ENCODE measurements at places on chromosomes 2 and 18. TPM values are rescaled to one million over a fixed set of nuclear protein-coding genes. Genes with fewer than 3 reads are reported as not detected.

DNA sequence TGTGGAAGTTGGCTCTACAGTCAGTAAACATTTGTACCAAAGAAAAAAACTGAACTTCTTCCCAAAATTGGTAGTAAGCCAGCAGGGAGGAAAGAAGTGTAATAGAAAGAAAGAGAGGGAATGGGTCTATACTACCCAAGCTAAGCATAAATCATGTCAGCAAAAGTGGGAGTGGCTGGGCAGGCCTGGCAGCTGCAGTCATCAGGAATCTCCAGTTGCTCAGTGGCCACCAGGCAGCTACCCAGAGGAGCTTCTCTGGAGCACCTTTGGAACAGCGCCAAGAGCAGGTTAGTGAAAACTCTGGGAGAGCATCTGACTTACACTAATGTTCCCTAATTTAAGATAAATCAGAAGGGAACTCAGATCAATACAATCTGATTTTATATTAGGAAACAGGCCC, 14.3 kb downstream of the FRZB start:
- DNase-seq, result no peak

PARD3B gene
- 32.0 TPM for polyA plus RNA-seq

AFG3L2 gene
- 37.3 TPM for polyA plus RNA-seq

DNA sequence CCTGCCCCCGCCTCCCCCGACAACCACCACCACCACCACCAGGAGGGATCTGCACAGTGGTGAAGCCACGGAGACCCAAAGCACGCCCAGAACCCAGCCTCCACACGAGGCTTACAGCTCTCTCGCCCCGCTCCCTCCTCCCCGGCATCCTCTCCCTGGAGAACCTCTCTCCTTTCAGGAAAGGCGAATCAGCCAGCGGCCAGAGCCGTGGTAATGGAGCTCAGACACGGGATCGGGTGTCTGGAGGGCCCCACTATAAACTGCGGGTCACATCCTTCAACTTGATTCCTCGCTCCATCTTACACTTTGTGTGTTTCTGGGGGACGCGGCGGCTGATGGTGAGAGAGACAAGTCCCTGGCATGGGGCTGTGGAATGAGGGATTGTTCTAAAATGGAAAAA, 271.5 kb upstream of the SIX2 start:
- peak; percentile 64 for DNase-seq

RAPGEF4 gene
- 9.7 TPM for polyA plus RNA-seq

DNA sequence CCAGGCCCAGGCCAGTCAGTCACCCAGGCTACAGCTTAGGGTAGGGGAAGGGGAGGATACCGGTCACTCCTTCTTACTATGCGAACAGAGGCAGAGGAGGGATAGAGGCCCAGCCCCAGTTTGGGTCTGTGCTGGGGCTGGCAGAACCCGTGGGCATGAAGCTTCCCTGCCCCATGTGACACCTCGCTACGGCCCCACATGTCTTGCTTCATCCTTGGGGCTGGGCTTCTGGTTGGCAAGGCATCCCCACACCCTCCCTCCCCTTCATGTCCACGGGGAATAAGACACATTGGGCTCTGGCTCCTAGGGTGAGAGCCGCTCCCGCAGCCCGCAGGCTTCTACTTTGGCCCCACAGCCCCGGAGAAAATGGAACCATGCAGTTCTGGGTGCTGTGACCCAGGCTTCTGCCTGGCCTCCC, 32.4 kb downstream of the HS1BP3 start:
- no peak for DNase-seq

DNA sequence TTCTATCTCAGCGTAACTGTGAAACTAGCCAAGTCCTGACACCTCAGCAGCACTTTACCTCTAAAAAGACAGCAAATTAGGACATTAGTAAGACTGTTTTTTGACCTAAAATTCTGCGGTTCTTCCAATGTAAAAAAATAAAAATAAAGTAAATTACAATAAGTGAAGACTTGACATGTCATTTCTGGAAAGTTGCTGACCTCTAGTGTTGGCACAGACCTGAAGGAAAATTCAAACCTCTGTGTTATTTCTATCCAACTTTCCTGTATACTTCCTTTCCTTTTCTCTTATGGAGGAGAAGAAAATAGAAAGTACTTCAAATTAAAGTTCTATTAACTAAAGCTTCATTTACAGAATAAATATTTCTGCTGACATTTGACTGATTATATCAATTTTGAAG, 110.6 kb downstream of the TMEM182 start:
- DNase-seq, result no peak

NTSR2 gene
- polyA plus RNA-seq, result not detected

ASIC4 gene
- 0.37 TPM for polyA plus RNA-seq

DNA sequence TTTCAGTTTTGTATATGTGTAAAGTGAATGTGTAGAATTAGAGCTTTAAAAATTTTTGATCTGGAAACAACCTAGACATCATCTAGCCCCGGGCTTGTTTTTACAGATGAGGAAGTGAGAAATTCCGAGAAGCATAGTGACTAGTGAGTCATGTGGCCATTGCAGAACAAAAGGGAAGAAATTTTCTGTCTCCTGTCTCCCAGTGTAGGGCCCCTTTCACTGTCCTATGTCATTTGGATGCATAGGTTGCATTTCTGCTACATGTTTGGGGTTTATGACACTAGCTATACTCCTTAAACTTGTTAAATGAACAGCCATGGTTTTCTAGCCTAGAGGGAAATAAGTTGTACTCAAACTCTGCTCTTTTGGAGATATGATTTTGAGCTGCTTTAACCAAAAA, 84.6 kb downstream of the PLCL1 start:
- no peak for DNase-seq

GPR45 gene
- polyA plus RNA-seq, result not detected

FOXD4L1 gene
- polyA plus RNA-seq, result 0.08 TPM

FECH gene
- 49.4 TPM for polyA plus RNA-seq

FEV gene
- polyA plus RNA-seq, result 0.11 TPM
